Vein endothelial cell (primary cell): ENCODE measurements at places on chromosomes 3 and 15. TPM values are rescaled to one million over a fixed set of nuclear protein-coding genes. Genes with fewer than 3 reads are reported as not detected.

RASGRP1 gene
- under 0.01 and 0.76 TPM in 2 replicates for total RNA-seq

GALNT15 gene
- 5.2 and 19.9 TPM in 2 replicates for total RNA-seq

ISLR2 gene
- total RNA-seq, result not detected in 2 replicates

RLBP1 gene
- total RNA-seq, result not detected in 2 replicates

FILIP1L gene
- total RNA-seq, result 30.1 and 33.6 TPM in 2 replicates

KNG1 gene
- not detected in 2 replicates for total RNA-seq

GOLGA6D gene
- not detected in 2 replicates for total RNA-seq

MME gene
- total RNA-seq, result 18.3 and 22.0 TPM in 2 replicates
